Activated effector memory CD4-positive, alpha-beta T cell treated with anti-CD3 and anti-CD28 coated beads, Interleukin-2, amount 50 U/mL, for 16 hours (primary cell): ENCODE measurements at places on chromosomes 3 and 15.

DNA sequence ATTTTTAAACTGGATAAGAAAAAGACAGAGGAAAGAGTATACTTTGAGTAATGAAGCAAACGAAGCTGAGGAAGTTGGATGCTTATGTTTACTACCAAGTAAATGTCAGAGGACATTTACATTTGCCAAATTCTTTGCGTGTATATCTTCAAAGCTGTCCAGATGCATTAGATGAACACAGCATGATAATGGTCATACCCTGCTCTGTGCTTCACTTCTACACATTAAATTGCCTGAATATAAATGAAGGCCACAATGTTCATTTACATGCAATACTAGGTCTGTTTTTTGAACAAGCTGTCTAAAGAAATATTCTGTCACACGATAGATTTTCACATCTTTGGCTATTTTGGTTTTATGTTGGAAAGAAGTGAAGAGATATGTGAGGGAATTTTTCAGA lies 405.8 kb upstream of the ADAMTS9 start:
- DNase-seq, result no peak

DNA sequence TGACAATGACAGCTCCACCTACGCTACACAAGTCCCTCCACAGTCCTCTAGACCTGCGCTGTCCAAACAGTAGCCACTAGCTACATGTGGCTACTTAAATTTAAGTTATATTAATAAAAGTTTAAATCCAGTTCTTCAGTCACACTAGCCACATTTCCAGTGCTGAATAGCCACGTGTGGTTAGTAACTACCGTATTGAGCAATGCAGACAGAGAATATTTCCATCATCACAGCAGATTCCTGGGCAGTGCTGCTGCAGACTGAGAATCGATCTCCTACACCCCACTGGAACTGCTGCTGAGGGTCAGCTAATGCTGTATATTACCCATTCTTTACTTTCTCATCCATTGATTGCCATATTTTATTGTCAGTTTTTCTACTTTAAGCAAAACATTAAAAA lies 40.9 kb downstream of the HDC start:
- no peak for DNase-seq

DNA sequence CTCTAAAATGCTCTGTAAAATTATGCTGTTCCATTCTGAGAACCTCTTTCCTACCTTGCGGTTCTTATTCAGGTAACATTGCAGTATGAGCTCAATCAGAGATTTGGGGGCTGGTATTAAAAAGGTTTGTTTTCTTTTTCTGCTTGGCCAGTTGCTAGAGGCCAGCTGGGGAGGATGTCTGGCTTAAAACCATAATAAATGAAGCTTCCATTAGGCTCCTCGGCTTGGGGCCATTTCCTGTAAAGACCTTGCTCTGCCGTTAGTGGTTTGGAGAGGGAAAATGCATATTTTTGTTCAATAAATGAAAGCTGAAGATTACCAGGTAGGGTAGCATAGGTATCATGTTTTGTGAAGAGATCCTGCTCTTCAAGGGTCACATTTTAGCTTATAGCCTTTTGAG lies 55.2 kb downstream of the MCTP2 start:
- no peak for DNase-seq

- DNase-seq, result no peak
Measured at GRCh38 chr3:110758208-110758607, 313.4 kb upstream of the NECTIN3 start.

DNA sequence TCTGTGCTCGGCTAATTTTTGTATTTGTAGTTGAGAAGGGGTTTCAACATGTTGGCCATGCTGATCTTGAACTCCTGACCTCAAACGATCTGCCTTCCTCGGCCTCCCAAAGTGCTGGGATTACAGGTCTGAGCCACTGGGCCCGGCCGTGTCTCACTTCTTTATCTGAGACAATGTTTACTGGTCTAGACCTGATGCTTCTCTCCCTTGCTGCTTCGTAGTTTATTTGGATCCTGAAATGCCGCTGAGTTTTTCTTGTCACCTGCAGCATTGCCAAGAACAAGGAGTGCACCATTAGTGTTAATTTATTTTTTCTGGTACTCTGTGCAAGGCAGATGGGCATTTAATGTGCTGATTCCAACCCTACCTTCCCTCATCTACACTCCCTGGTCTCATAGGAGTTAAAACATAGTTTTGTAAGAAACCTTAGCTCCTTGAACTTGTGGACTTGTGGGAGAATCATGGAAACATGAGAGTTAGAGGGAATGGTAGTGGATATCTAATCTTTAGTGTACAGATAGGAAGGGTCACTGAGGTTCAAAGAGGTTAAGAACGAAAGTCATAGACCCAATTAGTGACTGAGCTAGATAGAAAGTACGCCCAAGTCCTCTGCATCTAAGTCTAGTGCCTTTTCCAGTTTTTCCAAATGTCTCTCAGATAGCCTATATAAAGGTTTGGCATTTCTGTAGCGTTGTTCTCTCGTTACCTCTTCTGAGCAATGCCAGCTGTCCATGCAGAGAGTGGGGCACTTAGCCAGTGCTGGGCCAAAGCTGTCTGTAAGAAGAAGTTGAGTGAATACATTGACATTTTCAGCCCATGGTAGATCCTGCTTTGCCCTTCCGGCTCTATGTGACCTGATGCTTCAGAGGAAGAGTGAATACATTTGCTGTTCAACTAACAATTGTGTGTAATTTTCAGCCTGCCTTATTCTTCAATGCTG lies 244.1 kb downstream of the LPP start:
- no peak for DNase-seq

DNA sequence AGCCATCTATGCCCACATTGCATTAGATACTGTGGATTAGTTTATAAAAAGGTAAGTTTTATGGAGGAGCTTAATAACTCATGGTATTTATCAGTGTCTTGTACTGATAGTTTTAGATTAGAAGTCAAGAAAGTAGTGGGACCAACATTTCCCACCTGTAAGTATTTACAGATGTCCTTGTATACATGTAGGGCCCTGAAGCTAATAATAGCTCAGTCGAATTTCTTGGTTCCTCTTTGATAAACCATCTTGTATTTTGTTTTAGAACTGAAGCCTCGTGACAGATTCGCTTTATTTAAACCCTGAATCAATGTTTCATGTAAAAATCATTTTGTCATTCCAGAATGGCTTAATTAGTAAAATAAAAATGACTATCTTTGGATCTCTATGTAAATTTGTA lies 73.4 kb downstream of the CRYBG3 start:
- DNase-seq, result no peak

GRCh38 chr15:84649706-84650105 lies 4.4 kb downstream of the WDR73 start:
- peak; percentile 25 for DNase-seq

GRCh38 chr3:37712918-37713817 lies 148.5 kb upstream of the CTDSPL start:
- DNase-seq, result no peak

- DNase-seq, result no peak
Measured at GRCh38 chr3:185729337-185730055, 95.3 kb downstream of the IGF2BP2 start.

- no peak for DNase-seq
Measured at GRCh38 chr15:48556159-48556897, 89.2 kb downstream of the FBN1 start.

- DNase-seq, result no peak
Measured at GRCh38 chr15:74573987-74574386, 33.0 kb downstream of the ARID3B start.

GRCh38 chr15:93026380-93026817 lies 62.6 kb downstream of the RGMA start:
- peak; percentile 60 for DNase-seq

GRCh38 chr15:63233667-63234423 lies 43.6 kb upstream of the APH1B start:
- DNase-seq, result no peak

- no peak for DNase-seq
Measured at GRCh38 chr3:34237946-34238345, 439.5 kb downstream of the PDCD6IP start.

DNA sequence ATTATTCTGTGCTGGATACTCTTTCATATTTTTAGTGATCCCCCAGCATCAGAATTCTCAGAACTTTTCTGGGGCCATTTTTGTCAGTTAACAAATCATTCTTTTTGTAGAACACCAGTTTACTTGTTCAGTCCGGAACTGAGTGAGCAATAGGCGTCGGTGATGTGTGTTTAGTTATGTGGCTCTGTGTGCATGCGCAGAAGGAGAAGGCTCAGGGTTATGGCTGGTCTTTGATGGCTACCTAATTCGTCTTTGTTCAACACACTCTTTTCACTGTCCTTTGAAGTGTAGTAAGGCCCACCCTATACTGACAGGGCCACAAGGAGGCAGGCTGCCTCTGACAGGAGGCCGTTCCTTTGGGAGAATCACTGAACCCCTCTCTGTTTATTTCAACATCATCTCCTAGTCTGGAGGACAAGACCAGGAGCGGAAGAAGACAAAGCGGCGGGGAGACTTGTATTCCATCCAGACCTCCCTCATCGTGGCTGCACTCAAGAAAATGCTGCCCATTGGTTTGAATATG lies 158.2 kb upstream of the CHRM5 start:
- no peak for DNase-seq

DNA sequence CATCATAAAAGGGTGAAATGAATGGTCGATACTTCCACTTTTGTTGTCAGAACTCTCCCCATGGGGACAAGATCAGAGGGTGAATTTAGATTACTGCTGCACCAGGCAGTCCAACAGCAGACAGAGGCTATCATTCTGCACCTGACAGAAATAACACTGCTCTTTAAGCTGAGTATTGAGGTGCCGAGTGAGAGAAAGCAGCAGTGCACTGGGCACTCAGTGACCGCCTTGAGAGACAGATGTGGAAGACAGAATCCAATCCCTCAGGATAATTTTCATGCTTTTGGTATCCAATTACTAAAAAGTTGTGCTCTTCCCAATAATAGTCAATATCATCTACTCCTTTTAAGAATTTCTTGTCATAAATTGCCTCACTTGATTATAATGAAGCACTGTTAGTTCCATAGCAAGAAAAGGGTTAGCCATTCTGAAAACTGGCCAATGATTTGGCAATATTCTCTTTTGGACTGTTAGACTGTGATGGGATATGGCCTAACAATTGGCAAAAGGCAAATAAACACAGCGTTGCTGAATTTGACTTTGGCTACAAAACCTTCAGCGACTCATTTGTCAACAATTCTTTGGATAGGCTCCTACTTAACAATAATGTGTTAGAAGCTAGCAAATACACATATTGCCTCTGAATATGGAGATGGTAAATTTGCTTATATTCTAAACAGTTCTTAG lies 5.5 kb downstream of the FGF7 start:
- no peak for DNase-seq

DNA sequence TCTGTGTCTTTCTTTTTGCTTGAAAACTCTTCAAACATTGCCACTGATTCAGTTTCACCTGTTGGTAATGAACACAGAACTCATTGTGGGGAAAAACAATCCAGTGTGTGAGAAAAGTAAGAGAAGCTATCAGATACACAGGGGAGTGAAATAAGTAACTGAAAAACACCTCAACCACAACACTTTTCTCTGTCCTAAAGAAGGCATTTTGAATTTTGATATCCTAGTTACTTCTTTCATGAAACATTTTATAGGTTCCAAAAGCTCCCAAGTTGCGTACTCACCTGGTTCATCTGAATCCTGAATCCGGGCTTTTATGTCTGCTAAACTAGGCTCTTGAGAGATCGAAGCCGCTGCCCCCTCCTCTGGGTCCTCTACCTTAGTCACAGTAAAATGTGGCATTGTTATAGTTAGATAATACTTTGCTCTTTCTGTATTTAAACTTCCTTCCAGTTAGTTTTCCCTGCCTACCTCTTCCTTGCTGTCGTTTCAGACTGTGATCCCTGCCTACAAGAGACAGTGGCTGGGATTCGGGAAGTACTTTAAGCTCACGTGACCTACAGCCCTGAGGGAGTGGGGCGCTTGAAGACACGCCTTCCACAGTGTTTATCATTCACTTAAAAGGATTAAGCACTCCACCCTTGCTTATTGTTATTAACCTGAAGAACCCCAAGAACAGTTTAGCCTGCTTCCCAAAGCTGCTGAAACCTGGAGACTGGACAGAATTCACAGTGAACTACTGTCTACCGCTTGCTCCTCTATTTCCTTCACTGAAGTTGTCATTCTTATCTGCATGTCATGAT lies 19.1 kb downstream of the SLC12A6 start:
- DNase-seq, result peak; percentile 76

DNA sequence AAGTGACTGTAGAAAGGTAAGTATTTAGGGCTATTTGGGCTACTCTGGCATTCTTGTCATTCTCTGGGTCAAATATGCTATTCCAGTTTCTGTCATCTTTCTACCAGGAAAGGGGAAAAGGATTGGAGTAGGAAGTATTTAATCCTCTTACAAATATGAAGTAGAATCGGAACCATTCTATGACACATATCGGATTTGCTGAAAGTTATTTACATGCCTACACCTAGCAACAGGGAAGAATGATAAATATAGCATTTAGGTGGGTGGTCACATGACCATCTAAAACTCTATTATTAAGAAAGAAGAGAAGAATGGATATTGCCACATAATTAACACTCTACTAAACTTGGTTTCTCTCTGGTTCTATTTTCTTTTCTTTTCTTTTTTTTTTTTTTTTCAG lies 1353.1 kb downstream of the ZPLD1 start:
- DNase-seq, result no peak

- DNase-seq, result peak; percentile 92
Measured at GRCh38 chr15:72230197-72231065, 559 bp downstream of the PKM start.

DNA sequence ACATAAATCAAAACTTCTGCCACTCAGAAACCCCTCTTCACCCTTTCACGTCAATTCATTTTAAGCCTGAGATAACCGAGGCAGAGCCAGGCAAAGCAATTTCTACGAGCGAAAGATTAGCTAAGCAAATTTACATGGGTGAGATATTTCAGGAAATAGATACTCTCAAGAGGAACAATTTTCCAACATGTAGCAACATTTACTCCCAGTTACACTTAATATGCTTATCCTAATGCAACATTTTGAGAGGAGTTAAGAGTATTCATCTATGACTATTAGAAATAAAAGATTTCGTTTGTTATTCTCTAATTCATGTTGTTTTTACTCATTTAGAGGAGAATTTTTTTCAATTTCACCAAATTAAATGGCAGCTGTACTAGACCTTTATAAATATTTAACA lies 837 bp downstream of the TMC3 start:
- no peak for DNase-seq

DNA sequence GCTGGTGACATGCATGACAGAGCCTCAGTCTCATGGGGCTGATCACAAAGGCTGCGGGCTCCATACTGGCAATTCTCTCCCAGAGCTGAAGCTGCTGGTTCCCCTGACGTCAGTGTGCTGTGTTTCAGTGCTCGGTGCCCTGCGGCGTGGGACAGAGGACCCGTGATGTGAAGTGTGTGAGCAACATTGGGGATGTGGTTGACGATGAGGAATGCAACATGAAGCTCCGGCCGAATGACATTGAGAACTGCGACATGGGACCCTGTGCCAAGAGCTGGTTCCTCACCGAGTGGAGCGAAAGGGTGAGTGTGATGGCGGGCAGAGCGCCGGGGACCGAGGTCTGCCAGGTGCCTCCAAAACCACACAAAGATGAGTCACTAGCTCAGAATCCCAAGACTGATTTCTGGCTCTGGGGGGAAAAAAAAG lies 62.0 kb upstream of the NR2E3 start:
- no peak for DNase-seq

GRCh38 chr3:188789251-188789650 lies 382.5 kb upstream of the TPRG1 start:
- DNase-seq, result no peak

- no peak for DNase-seq
Measured at GRCh38 chr3:188137051-188137450, 16.9 kb upstream of the LPP start.
